Renal cortical epithelial cell (primary cell): ENCODE measurements at places on chromosomes 4 and X. TPM values are rescaled to one million over a fixed set of nuclear protein-coding genes. Genes with fewer than 3 reads are reported as not detected.

- no peak for DNase-seq
Measured at GRCh38 chr4:9919047-9919446, 102.2 kb downstream of the SLC2A9 start.

GRCh38 chr4:168154546-168155277, 62.4 kb downstream of the ANXA10 start:
- no peak for DNase-seq

DNA sequence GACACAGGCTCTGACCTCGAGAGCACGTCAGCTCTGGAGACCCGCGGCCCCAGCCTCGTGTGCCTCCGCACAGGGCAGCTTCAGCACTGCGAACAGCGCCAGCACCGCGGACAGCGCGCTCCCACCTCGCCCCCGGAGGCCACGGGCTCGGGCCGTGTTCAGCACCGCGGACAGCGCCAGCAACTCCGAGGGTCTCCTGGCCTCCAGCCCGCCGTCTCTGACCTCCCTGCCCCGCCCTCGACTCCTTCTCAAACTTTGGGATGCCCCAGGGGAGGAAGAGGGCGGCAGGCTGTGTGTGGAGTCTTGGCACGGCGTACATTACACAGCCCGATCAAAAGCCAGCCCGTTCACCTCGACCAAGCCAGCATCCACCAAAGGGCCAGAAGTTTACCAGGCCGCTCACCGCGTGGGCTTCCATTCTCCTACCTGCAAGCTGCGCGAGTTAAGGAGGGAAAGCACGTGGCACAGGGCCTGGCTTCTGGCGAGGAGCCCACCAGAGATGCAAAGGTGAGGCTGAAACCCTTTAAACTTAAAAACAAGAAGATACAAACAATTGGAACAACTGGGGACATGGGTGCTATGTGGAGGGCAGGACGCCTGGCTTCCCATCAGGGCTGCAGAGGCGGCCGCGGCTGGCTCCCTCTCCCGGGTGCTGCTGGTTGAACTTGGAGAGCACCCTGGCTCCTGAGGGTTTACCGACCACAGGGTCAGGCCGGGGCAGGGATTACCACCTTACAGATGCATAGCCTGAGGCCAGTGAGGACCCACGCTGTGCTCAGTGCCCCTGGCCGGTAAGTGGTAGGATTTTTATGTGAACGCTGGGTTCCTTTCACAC, 4.5 kb upstream of the NKX1-1 start:
- no peak for DNase-seq

GRCh38 chr4:1576961-1577821, 106.9 kb downstream of the FAM53A start:
- DNase-seq = no peak

DNA sequence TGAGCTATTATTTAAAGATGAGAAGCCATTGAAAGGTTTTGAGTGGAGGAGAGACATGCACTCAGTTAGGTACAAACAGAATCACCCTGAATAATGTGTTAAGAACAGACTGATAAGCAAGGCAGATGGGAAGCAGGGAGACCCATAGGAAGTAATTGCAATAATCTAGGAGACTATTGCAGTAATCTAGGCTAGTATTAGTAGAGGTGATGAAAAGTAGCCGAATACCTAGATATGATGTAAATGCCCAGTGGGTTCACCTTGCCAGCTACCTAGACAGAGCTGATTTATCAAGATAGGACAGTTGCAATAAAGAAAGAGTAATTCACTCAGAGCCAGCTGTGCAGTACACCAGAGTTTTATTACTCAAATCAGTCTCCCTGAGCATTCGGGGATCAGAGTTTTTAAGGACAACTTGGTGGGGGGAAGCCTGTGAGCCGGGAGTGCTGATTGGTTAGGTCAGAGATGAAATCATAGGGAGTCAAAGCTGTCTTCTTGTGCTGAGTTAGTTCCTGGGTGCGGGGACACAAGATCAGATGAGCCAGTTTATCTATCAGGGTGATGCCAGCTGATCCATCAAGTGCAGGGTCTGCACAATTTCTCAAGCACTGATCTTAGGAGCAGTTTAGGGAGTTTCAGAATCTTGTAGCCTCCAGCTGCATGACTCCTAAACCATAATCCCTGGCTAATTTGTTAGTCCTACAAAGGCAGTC, 427.5 kb downstream of the RPA4 start:
- DNase-seq = no peak

GRCh38 chrX:70554081-70554480, 109.4 kb downstream of the DLG3 start:
- peak; percentile 44 for DNase-seq

GRCh38 chrX:20442597-20442996, 175.9 kb upstream of the RPS6KA3 start:
- DNase-seq = peak; percentile 82

GRCh38 chrX:98607739-98608138, 1724.0 kb downstream of the RPA4 start:
- no peak for DNase-seq

GRCh38 chr4:5467111-5467510, 241.2 kb downstream of the EVC2 start:
- DNase-seq = no peak

DNA sequence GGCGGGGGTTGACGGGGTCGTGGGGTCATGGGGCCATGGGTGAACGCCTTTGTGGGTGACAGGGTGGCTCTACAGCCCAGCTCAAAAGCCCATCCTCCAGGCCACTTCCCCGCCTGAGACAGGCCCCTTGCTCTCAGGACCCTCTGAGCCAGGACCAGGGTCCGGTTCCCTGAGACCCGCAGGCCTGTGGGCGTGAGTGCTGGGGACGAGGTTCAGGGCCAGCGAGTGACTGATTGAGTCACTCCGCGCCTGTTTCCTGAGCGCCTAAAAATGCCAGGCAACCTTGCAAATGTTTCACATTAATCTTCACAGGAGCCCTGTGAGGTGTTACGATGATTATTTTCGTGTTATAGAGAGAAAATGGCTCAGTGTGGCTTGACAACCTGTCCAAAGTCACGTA, 97.8 kb downstream of the ZNF674 start:
- DNase-seq = peak; percentile 18

GRCh38 chr4:78332976-78333375, 218.6 kb upstream of the ANXA3 start:
- DNase-seq = no peak

DNA sequence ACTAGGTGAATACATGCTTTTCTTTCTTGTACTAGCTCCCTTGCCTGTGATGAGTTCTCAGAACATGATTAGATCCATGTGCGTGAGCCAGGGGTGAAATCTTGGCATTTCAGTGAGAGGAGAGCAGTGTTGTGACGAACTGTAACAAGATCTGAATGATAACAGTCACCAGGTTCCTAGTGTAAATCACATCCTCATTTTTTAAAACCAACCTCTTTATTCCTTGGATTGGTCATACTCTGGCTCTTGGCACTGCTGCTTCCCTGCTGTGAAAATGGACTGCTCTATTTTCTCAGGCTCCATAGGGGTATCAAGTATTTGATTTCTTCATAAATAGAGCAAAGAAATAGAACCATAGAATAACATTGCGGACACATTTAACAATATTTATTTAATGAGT, 206.3 kb downstream of the SLC4A4 start:
- no peak for DNase-seq

- no peak for DNase-seq
Measured at GRCh38 chrX:155022585-155022984, at the start of gene F8. Gene F8 (minus strand): TSS chrX:155022723. CDS start chrX:155022552, 171 bp downstream.

GRCh38 chr4:38422850-38423249, 241.1 kb upstream of the KLF3 start:
- DNase-seq = no peak

DNA sequence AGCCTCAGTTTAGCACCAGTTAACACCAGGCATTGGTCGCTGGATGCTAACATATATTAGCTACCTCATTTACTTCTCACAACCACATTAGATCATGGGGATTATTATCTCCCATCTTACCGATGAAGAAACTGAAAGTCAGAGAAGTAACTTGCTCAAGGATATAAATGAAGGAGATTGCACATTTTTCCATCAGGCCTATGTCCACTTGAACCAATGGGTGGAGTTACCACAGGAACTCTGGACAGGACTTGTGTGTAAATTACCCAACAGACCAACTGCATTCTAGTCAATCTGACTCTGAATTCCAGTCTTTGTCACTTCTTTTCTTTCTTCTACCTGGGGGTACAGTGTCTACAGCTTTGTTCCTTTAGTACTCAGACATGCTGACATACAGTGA, 1.8 kb downstream of the LNX1 start:
- DNase-seq = no peak

DNA sequence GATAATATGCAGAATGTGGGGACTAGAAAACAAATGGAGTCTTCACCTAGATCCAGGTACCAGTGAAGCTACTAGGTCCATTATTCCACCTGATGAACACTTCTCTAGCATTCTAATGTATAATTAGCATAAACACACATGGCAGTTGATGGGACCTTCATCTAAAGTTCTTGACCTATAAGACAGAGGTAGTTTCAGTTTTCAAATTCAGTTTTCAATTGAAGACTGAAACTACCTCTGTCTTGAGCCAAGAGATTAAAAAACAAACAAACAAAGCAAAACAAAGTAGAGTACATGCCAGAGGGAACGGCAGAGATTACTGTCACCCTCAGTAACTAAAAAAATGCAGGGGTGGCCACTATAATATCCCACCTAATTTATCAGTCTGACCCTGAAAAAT, 199.9 kb upstream of the NEIL3 start:
- no peak for DNase-seq

DNA sequence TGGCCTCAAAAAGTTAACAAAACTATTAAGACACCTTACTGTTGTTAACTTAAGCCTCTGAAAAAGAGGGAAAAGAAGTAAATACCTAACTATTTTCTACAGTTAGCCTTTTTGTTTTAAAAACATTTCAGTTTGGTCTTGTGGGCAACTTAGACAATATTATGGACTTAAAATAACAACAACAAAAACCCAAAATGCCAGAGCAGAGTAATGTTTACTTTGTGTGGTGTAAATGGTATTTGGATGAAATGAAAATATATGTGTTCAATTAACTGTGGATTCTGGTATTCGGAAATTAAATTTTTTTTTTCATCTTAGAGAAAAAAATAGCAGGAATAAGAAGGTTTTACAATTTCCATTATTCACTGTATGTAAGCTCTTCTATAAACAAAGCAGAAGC, 79.6 kb upstream of the NPNT start:
- no peak for DNase-seq

DNA sequence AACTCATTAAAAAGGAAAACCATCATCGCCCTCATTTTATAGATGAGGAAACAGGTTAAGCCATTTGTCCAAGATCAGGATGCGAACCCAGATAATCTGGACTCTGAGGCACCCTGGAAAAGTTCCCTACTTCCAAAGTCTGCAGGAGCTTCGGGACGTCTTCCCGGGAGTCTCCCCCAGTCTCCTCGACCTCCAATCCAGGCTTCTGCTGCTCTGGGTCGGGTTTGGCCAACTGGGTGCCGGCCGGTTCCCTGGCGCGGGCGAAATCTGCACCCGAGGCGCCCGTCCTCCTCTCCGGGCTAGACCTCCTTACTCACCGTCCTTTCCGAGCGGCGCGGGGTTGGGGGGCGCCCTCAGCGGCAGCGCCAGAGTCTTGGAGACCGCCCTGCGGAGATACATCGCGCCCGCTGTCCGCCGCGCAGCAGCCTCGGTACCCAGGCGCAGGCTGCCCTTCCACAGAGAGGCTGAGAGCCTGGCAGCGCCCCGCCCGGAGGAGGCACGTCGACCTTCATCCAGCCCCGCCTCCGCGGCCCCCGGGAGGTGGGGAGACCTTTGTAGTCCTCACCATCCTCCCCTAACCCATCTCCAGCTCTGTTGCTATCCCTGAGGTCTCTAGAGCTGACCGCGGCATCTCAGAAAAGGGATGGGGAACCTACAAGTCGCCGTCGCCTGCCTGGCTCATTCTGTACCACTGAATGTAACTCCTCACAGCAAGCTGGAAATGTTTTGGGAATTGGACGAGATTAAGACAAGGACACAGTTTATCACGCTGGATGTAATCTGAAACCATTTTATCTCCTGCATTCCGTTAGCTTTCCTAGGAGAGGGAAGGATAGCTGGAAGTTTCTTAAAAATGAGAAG, at the start of gene MGARP:
TSS of gene MGARP (minus strand) at position 466 of the 861 bp plus-strand sequence. CDS start at position 399, 67 bp downstream.
- no peak for DNase-seq

DNA sequence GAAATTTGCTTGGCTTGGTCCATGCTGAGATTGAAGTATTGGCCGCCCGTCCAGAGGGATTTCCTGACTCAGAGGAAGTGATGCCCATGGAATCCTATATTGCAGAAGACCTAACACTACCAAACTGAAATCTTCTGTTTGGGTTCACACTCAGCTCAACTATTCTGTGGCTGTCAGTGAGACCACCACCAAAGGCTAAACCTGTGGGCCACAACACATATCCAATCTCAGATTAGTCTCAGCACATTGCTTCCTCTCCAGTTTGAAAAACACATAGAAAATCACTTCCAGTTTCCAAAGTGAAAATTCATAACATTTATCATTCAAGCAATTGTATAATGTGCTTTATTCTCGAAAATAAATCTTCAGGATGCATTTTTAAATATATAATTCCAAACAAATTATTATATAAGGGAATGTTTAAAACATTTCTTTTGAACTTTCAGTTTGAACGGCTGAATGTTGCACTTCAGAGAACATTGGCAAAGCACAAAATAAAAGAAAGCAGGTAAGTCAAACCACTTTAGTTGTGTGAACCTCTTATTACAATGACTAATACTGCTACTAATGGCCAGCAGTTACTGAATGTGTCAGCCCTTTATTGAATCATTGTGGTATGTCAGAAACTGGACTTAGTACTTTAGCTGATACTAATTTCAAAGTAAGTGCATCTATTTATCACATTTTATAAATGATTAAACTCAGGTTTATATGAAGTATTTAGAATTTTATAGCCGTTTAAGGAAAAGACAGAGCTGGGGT, 37.0 kb downstream of the GUCY1A1 start:
- peak; percentile 98 for DNase-seq

- DNase-seq = peak; percentile 96
Measured at GRCh38 chr4:148261848-148262247, 180.4 kb downstream of the NR3C2 start.

DNA sequence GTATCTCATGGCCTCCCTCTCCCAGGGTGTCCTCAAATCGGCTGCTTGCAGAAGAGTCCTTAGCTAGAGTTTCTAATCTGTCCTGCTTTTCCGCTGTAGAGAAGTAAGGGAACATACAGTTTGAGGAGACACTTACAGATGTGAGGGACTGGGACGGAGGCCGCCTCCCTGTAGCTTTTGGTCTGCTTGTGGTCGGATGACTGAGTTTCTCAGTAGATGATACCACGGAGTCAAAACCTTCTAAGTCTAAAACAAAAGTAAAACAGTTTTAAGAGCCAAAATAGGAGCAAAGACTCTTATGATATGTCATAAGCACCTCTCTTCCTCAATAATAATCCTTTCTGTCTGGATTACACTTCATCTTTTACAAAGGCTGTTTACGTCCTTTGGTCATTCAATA, 34.5 kb upstream of the MAP3K15 start:
- DNase-seq = no peak

Gene SORCS2
- 1.0 and 11.0 TPM in 2 replicates for total RNA-seq

Gene TECRL
- total RNA-seq = not detected in 2 replicates

Gene FHIP1A
- 17.0 and 19.3 TPM in 2 replicates for total RNA-seq

Gene CENPE
- total RNA-seq = 2.8 and 5.2 TPM in 2 replicates

Gene AWAT2
- not detected in 2 replicates for total RNA-seq

Gene HERC5
- total RNA-seq = 4.9 and 5.7 TPM in 2 replicates

Gene SMPX
- not detected in 2 replicates for total RNA-seq

Gene DHX15
- 159 and 240 TPM in 2 replicates for total RNA-seq

Gene TMEM154
- 8.3 and 20.3 TPM in 2 replicates for total RNA-seq

Gene AADAT
- total RNA-seq = 1.6 and 5.9 TPM in 2 replicates

Gene TRIML2
- not detected in 2 replicates for total RNA-seq

Gene DTHD1
- not detected in 2 replicates for total RNA-seq

Gene PRSS12
- 2.0 and 10.8 TPM in 2 replicates for total RNA-seq
